ENCODE measurements at places on chromosomes 1 and 21. TPM values are rescaled to one million over a fixed set of nuclear protein-coding genes. Genes with fewer than 3 reads are reported as not detected.

DNA sequence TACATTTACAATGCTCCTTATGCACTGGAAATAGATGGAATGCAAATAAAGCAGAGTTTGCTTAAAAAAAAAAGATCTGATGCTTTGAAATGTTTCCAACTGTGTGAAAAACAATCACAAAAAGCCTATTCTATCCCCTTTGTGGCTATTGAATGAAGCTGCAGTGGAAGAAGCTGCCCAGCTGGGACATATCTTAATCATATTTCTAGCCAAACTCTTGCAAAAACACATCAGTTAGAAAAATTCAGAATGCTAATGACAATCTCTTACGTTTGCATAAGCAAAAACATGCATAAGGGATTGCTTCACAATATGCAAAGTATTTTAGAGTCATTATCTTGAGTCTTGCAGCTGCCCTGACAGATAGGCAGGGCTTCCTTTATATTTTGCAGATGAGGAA is 526.4 kb upstream of the USP24 start:
- no peaks in the 10 kb centered on the region for H3K36me3 ChIP-seq
- no peak overlapping the region for H3K4me3 ChIP-seq
- H3K27me3 ChIP-seq = no peaks in the 10 kb centered on the region
- DNase-seq = no peak

GRCh38 chr1:232589812-232590743 is 39.9 kb downstream of the SIPA1L2 start:
- H3K27me3 ChIP-seq = no peaks in the 10 kb centered on the region
- peak overlapping the region; percentile 77 for H3K27ac ChIP-seq
- H3K36me3 ChIP-seq = no peaks in the 10 kb centered on the region
- peaks cover 66% of the 10 kb centered on the region for H3K4me1 ChIP-seq

GRCh38 chr21:33151941-33152731 is 77.6 kb upstream of the IFNAR2 start:
- H3K4me1 ChIP-seq = no peaks in the 10 kb centered on the region
- H3K27me3 ChIP-seq = no peaks in the 10 kb centered on the region
- no peak overlapping the region for H3K27ac ChIP-seq
- H3K36me3 ChIP-seq = no peaks in the 10 kb centered on the region

DNA sequence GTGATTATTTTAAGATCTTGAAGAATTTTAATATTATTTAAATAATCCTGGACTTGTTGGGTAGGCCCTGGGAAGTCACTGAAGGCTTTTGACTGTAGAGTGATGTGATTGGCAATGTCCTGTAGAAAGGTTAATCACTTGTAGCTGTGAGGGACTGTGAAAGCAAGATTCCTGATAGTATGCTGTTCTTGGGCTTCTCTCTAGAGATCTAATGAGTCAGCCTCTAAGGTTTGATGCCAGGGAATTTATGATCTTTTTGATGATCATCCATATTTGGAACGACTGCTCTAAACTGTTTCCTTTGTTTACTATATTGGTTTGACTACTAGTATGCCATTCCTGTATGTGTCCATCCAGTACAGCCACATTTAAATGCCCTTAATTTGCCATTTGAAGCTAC is 56.5 kb downstream of the CAMSAP2 start:
- H3K36me3 ChIP-seq = no peaks in the 10 kb centered on the region
- no peaks in the 10 kb centered on the region for H3K27me3 ChIP-seq
- H3K27ac ChIP-seq = no peak overlapping the region
- peaks cover 13% of the 10 kb centered on the region for H3K4me1 ChIP-seq
- H3K4me3 ChIP-seq = no peak overlapping the region
- no peak for DNase-seq

DNA sequence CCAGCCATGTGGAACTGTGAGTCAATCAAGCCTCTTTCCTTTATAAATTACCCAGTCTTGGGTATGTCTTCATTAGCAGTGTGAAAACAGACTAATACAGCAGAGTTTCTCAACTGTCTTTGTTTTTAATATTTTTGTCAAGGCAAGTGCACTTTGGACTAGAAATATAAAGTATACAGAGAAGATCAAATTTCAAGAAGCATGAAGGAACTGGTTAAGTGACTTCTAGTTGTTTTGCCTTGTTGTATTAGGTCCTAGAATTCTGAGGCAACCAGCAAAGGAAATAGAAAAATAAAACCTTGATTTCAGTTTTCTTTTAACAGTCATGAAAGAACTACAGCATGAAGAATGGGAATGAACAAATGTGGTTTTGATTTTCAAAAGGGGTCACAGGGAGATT is 131.1 kb upstream of the PTGFR start:
- H3K4me3 ChIP-seq = no peak overlapping the region
- no peaks in the 10 kb centered on the region for H3K27me3 ChIP-seq
- H3K4me1 ChIP-seq = no peaks in the 10 kb centered on the region
- no peak for DNase-seq
- H3K27ac ChIP-seq = no peak overlapping the region

The SUSD4 gene
- 8.9 TPM for total RNA-seq
